ENCODE measurements at places on chromosomes 4 and X. TPM values are rescaled to one million over a fixed set of nuclear protein-coding genes. Genes with fewer than 3 reads are reported as not detected.

NWD2 gene
- total RNA-seq: 0.71 TPM

TMPRSS11F gene
- total RNA-seq: not detected

RASL11B gene
- 0.66 TPM for total RNA-seq

- no peak overlapping the region for H3K27ac ChIP-seq
- no peak for DNase-seq
- no peaks in the 10 kb centered on the region for H3K36me3 ChIP-seq
Observed at GRCh38 chr4:78625073-78625472, 73.5 kb downstream of the ANXA3 start.

GRCh38 chr4:143782521-143782920, 82.0 kb upstream of the FREM3 start:
- H3K27me3 ChIP-seq: no peaks in the 10 kb centered on the region
- no peaks in the 10 kb centered on the region for H3K36me3 ChIP-seq
- DNase-seq: no peak
- no peaks in the 10 kb centered on the region for H3K4me1 ChIP-seq
- no peak overlapping the region for H3K4me3 ChIP-seq

DNA sequence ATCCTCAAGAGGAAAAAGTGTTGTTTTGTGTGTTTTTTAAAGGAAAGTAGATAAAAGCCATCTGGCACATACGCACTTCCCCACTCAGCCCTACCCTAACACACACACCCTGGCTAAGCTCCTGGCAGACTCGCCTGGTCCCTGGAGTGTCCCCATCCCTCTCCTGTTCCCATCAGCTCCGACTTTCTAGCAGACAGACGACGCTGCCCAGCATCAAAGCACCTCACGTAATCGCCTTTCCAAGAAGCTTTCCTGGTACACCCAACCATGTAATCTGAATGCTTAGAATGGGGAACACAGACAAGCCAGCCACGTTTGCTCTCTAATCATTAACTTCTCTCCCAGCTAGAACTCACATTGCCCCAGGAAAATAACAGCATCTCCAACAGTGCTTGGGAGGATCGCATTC, 116.2 kb downstream of the AFAP1 start:
- no peaks in the 10 kb centered on the region for H3K27me3 ChIP-seq
- H3K27ac ChIP-seq: peak overlapping the region; percentile 86
- H3K36me3 ChIP-seq: peaks cover 5% of the 10 kb centered on the region
- peak; percentile 86 for DNase-seq
